ENCODE measurements at places on chromosomes 3 and 15. TPM values are rescaled to one million over a fixed set of nuclear protein-coding genes. Genes with fewer than 3 reads are reported as not detected.

The CACNA1D gene
- 15.6 TPM for total RNA-seq

The CHMP2B gene
- total RNA-seq: 52.4 TPM

DNA sequence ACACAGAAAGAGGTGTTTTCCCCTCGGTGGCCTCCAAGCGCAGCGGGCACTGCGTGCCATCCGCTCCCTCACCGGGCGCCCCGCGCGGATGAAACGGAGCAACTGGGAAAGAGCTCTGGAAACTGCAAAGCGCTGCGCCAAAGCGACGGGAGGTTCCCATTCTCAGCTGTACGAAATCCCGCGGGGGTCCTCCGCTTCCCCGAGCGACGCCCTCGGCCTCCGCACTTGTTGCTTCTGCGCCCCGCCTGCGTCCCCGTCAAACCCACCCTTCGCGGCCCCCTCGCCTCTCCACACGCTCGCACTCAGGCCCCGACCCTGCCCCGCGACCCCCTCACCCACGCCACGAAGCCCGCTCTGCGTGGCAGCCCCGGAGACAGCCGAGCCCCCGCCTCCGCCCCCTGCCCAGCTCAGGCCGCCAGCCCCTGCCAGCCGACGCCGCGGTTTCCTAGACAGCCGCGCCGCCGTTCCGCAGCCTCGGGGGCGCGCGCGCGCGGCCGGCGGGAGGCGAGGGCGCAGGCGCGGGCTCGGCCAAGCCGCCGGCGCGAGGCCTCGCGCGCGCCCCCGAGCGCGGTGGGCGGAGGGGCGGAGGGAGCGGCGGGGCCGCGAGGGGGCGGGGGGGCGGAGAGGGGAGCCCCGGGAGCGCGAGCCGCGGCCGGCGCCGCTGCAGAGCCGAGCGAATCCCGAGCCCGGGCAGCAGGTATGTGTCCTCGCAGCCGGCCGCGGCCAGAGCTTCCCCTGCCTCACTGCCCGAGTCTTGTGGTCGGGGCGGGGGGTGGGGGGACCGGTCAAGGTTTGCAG is at the start of gene TMEM266:
Gene TMEM266 (plus strand): TSS at position 666 of the 798 bp plus-strand sequence. CDS start 74,279 bp downstream, outside the sequence.
- peak; percentile 56 for DNase-seq
- H3K36me3 ChIP-seq: no peaks in the 10 kb centered on the region
- H3K27ac ChIP-seq: no peak within 1 kb of the TSS
- peak within 1 kb of the TSS; percentile 79 for H3K4me3 ChIP-seq
- no peaks in the 10 kb centered on the region for H3K27me3 ChIP-seq
- H3K4me1 ChIP-seq: peaks cover 4% of the 10 kb centered on the region

- DNase-seq: no peak
- H3K27me3 ChIP-seq: no peaks in the 10 kb centered on the region
- no peaks in the 10 kb centered on the region for H3K4me1 ChIP-seq
- H3K36me3 ChIP-seq: no peaks in the 10 kb centered on the region
- H3K4me3 ChIP-seq: no peak within 1 kb of the TSS
Measured at GRCh38 chr3:46242120-46242519, at the start of gene CCR3. TSS of gene CCR3 (plus strand) at chr3:46242460. CDS start at chr3:46265159, 22,699 bp downstream.

DNA sequence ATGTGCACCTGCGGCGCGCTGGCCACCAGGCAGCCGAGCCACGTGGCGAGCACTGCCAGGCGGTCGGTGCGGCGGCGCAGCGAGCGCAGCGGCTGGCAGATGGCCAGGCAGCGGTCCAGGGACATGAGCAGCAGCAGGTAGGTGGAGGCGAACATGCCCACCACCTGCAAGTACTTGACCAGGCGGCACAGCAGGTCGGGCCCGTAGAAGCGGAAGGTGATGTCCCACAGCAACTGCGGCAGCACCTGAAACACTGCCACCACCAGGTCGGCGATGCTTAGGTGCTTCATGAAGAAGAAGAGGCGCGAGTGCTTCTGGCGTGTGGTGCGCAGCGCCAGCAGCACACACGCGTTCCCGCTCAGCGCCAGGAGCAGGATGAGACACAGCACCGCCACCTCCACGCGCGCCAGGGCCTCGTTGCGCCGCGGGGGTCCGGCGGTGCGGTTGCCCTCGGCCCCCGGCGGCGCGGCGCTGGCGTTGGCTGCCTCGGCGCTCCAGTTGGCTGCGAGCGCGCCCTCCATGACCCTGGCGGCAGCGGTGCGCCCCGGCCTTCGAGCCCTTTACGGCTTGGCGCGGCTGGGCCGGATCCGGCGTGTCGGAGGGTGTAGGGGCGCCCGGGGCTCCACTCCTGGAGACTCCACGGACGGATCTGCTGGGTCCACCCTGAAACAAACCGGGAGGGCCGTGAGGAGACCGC is 1.6 kb downstream of the OXTR start:
- peak overlapping the region; percentile 36 for H3K4me3 ChIP-seq
- peak; percentile 63 for DNase-seq
- H3K36me3 ChIP-seq: no peaks in the 10 kb centered on the region
- H3K27ac ChIP-seq: no peak overlapping the region

DNA sequence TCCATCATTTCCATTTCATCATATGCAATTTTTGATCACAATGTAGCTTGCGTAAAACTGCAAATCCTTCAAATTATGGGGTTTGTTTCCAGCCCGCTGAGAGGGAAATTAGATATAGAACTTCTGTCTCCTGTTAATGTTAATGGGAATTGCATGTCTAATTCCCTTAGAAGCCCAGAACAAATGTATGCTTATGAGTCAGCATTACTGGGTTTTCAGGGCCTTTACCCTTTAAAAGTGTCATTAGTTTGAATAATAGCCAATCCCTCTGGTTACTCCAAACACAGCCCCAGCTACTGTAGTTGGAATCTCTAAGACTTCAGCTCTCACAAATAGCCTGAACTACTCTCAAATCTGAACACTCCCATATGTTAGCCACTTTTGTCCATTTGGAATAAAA is 439.4 kb downstream of the C3orf38 start:
- no peak for DNase-seq
- H3K27me3 ChIP-seq: no peaks in the 10 kb centered on the region
- H3K27ac ChIP-seq: no peak overlapping the region
- no peaks in the 10 kb centered on the region for H3K4me1 ChIP-seq
- H3K36me3 ChIP-seq: no peaks in the 10 kb centered on the region

DNA sequence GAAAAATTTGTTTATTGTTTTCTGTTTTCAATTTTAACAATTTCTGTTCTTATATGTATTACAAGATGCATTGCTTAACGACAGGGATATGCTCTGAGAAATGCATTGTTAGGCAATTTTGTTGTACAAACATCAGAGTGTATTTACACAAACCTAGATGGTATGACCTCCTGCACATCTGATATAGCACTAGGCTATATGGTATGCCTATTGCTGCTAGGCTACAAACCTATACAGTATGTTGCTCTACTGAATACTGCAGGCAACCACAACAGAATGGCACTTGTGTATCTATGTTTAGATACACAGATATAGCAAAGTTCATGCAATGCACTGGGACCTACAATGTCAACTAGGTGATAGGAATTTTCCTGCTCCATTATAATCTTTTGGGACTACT is 70.1 kb downstream of the SUCNR1 start:
- H3K4me1 ChIP-seq: no peaks in the 10 kb centered on the region
- H3K4me3 ChIP-seq: no peak overlapping the region
- no peaks in the 10 kb centered on the region for H3K36me3 ChIP-seq
- no peaks in the 10 kb centered on the region for H3K27me3 ChIP-seq
- no peak for DNase-seq

The POLQ gene
- 15.4 TPM for total RNA-seq

The NRROS gene
- total RNA-seq: 1.5 TPM

The PLA2G4B gene
- 5.8 TPM for total RNA-seq

DNA sequence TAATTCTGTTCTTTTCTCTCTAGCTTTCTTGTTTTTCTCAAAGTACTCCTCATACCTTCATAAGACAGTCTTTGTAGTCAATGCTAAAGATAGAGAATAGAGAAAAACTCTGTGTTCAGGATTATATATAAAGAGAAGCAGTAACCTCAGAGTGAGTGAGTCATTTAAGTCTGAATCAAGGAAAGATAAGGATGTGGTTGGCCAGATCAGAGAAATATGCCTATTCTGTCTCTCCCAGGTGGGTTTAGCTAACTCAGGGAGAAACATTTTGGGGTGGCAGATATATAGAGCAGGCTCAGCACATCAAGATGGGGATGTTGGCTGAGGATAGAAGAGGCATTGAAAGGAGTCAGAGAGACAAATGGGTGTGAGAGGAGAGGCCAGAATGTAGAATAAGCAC is 31.4 kb downstream of the GTF2E1 start:
- no peaks in the 10 kb centered on the region for H3K27me3 ChIP-seq
- no peak overlapping the region for H3K4me3 ChIP-seq
- no peak overlapping the region for H3K27ac ChIP-seq
- peaks cover 1% of the 10 kb centered on the region for H3K36me3 ChIP-seq

DNA sequence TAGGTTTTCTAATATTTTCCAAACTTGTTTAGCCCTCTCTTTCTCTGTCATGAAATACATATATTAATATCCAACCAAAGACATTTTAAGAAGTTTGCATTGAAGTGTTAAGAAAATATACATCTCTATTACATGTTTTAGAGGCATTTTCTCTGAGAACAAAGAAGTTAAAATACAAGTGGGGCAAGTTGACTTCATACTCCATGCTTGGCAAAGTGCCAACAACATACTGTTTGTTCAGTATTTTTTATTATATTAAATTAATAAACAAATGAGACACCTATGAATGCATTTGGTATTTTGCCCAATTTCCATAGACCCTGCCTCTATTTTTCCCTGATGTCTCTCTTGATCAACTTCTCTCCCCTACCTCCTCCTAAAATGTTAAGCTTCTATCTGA is 232.8 kb upstream of the MRPL3 start:
- H3K36me3 ChIP-seq: no peaks in the 10 kb centered on the region
- no peak overlapping the region for H3K4me3 ChIP-seq
- no peaks in the 10 kb centered on the region for H3K27me3 ChIP-seq
- H3K4me1 ChIP-seq: no peaks in the 10 kb centered on the region
- H3K27ac ChIP-seq: no peak overlapping the region

DNA sequence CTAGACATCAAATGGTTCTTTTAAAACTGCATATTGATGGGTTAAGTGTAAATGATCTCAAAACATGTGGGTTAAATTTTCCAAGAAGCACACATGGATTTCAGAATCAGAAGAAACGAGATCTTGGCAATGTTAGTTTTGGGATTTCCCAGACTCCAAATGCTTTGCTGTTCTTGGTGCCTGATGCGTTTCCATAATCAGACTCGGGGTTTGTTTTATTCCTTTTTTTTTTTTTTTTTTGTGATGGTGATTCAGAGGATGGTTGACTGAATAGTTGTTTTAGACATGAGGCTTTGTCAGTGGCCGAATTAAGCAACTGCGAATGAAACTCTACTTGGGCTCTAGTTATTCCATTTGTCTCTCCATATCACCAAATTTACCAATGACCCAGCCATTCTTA is 52.2 kb upstream of the FAM98B start:
- no peak overlapping the region for H3K4me3 ChIP-seq
- no peaks in the 10 kb centered on the region for H3K4me1 ChIP-seq
- no peak overlapping the region for H3K27ac ChIP-seq

The MAP1A gene
- total RNA-seq: 0.88 TPM

The RRP9 gene
- total RNA-seq: 39.1 TPM

DNA sequence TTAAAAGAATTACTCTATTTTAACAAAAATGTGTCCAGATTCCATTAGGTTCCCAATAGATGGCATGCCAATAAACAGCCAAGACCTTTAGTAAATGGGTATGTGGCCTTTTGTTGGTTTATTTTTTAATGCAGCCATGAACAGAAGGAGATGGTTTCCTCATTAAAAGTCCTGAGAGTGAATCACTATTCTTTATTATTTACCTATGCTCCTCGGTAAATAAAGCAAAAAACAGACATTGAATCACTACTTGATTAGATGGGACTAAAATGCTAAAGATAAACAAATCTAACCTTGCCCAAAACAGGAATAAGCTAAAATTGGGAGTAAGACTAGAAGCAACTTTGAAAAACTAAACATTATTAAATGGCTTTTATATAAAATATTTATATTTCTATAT is 94.2 kb downstream of the TNIK start:
- H3K4me1 ChIP-seq: no peaks in the 10 kb centered on the region
- H3K4me3 ChIP-seq: no peak overlapping the region
- no peaks in the 10 kb centered on the region for H3K36me3 ChIP-seq
- no peak overlapping the region for H3K27ac ChIP-seq
- no peak for DNase-seq

DNA sequence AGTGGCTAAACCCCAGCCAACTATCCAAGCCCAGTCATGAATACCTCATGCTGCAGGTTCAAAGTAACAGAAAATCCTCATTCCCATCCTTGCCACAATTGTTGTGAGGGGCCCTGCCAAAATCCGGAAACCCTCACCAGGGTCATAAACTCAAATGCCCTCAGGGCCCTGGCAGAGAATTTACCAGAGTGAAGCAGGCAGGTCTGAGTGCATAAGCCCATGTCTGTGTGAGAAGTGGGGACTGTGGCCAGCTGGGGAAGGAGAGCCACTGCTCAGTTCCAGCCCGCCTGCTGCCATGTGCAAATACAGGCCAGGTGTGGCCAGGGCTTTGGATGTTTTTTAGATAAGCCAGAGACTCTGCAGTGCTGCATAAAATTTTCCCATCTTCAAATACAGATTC is 7.0 kb downstream of the CEP152 start:
- no peaks in the 10 kb centered on the region for H3K4me1 ChIP-seq
- H3K27me3 ChIP-seq: no peaks in the 10 kb centered on the region
- H3K4me3 ChIP-seq: no peak overlapping the region
- no peak for DNase-seq

The CNTN6 gene
- not detected for total RNA-seq

The TTC23 gene
- 8.5 TPM for total RNA-seq

- H3K36me3 ChIP-seq: no peaks in the 10 kb centered on the region
- H3K4me3 ChIP-seq: no peak overlapping the region
- H3K27me3 ChIP-seq: no peaks in the 10 kb centered on the region
- no peak overlapping the region for H3K27ac ChIP-seq
Measured at GRCh38 chr3:148315756-148316155, 381.9 kb upstream of the AGTR1 start.

GRCh38 chr3:152056987-152057386 is 183.5 kb downstream of the SUCNR1 start:
- no peaks in the 10 kb centered on the region for H3K27me3 ChIP-seq
- peaks cover 33% of the 10 kb centered on the region for H3K4me1 ChIP-seq
- peak overlapping the region; percentile 60 for H3K27ac ChIP-seq
- H3K4me3 ChIP-seq: no peak overlapping the region

DNA sequence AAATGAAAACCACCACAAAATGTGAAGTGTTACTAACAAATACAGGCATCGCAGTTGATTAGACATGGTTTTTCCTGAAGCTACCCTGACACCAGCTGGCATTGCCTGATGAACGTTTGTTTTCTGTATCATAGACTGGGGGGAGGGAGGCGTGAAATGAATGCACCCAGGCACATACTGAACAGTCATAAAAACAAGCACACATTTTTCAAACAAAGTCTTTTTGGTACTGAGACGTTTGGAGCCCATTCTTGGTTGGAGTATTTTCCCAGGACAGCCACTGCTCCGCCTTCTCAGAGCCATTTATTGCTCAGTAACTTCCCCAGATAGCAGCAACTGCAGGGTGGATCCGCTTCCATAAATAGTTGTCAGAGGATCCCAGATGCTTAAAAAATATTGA is 52.4 kb downstream of the KLF13 start:
- H3K4me3 ChIP-seq: no peak overlapping the region
- DNase-seq: no peak
- no peaks in the 10 kb centered on the region for H3K36me3 ChIP-seq
- peaks cover 23% of the 10 kb centered on the region for H3K4me1 ChIP-seq

DNA sequence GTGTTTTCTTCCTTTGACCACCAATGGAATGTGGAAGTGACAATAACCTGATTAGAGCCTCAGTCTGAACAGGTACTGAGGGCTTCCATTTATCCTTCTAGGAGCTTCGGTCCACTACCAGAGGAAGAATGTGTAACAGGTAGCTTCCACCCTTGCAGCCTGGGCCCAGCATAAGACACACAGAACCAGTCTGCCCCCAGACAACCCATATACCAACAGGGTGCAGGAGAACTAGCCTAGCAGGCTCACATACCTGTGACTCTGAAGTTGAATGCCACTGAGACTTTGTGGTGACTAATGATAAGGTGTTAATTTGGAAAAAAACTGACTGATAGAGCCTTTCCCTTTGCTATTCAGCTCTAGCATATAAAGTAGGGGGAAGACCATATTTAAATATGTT is 166.2 kb downstream of the NEK10 start:
- H3K36me3 ChIP-seq: no peaks in the 10 kb centered on the region
- H3K4me1 ChIP-seq: no peaks in the 10 kb centered on the region
- no peak for DNase-seq

The THUMPD3 gene
- 62.2 TPM for total RNA-seq
